ENCODE measurements at places on chromosomes 13 and 19. TPM values are rescaled to one million over a fixed set of nuclear protein-coding genes. Genes with fewer than 3 reads are reported as not detected.

The RFPL4AL1 gene
- total RNA-seq, result not detected

The PPP5C gene
- 30.7 TPM for total RNA-seq

The EBI3 gene
- 0.32 TPM for total RNA-seq

The SYDE1 gene
- total RNA-seq, result 12.8 TPM

The ZNF418 gene
- 18.7 TPM for total RNA-seq

The SLC25A41 gene
- not detected for total RNA-seq

The FGF21 gene
- total RNA-seq, result not detected

The ARRDC5 gene
- 0.26 TPM for total RNA-seq

The SLC1A6 gene
- total RNA-seq, result not detected

The ZNF439 gene
- 26.2 TPM for total RNA-seq

The WASF3 gene
- 9.0 TPM for total RNA-seq

The NTF4 gene
- 2.5 TPM for total RNA-seq

The PPP1R13L gene
- total RNA-seq, result 7.7 TPM

The C1QTNF9 gene
- 1.3 TPM for total RNA-seq

The EHD2 gene
- total RNA-seq, result 53.1 TPM

The KLK6 gene
- total RNA-seq, result not detected

The TNNT1 gene
- total RNA-seq, result 47.2 TPM

The UNC13A gene
- 0.48 TPM for total RNA-seq

DNA sequence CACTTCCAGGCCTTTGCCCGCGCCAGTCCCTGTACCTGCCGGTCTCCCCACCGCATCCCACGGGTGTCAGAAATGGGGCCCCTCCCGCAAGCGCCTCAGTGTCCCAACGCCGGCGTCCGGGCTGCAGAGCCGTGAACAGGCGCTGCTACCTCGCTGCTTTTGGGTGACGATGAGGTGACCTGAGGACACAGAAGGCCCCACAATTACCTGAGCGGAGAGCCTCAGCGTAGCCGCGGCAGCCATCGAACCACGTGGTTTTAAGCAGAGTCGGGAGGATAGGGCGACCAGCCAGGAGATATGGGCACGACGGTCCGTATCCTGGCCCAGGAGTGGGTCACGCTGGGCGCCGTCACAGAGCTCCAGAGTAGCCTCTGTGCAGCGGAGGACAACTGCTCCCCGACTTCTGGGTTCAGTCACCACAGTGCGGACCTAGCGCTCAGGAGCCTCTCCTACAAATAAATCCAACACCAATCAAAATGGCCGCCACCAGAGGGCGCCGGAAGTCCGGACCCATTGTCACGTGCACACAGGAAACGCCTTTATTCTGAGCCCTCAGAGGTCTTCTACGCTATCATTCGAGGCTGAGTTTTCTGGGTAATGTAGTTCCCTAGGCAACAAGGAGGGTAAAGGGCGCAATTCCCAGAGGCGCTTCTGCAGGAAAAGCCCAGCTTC is at the start of gene ZNF814:
TSS of gene ZNF814 (minus strand) at position 478 of the 672 bp plus-strand sequence. CDS start at position 243, 235 bp downstream.
- DNase-seq, result peak; percentile 84

- no peak for DNase-seq
These were observed at the start of gene TMC4 for GRCh38 chr19:54172471-54173358. Gene TMC4, minus strand, starts transcription at chr19:54173160. Its CDS starts 43 bp downstream, at chr19:54173117.

- DNase-seq, result no peak
These were observed 134.3 kb upstream of the MYO16 start for GRCh38 chr13:108494991-108495645.

DNA sequence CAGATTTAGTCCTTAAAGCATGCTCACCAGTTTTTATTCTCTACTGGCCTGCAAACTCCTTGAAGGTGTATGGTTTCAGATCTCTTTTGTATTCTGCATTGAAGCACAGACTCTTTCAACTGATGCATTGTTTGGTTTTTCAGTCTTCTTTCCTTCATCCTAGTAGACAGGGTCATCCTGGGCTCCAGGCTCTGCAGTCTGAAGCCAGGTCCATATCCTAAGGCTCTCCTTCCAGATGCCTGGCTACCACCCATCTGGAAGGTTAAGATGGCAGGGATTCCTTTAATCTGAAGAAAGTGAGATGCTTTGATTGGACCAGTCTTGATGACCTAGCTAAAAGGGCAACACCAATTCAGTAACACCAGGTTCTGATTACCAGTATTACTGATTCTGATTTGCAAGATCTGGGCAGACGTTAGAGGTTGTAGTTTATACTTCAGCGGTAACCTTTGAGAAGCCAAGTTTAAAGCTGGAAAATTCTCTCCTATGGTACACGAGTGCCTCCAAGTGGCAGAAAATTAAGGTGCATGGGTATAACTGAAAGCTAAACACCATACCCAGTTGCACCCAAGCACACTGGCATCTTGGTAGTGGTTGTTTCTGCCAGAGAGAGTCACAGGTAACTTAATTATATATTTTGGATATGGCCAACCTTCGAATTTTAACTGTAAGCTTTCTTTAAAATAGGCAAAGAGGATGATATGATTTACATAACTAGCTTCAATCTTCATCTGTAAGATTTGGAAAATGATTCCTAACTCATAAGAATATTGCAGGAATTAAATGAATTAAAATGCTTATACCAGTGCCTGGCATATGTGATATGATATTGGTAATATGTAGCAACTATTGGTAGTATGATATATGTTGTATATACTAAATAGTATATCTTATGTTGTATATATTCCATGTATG is 1651.9 kb upstream of the MIR17HG start:
- no peak for DNase-seq

DNA sequence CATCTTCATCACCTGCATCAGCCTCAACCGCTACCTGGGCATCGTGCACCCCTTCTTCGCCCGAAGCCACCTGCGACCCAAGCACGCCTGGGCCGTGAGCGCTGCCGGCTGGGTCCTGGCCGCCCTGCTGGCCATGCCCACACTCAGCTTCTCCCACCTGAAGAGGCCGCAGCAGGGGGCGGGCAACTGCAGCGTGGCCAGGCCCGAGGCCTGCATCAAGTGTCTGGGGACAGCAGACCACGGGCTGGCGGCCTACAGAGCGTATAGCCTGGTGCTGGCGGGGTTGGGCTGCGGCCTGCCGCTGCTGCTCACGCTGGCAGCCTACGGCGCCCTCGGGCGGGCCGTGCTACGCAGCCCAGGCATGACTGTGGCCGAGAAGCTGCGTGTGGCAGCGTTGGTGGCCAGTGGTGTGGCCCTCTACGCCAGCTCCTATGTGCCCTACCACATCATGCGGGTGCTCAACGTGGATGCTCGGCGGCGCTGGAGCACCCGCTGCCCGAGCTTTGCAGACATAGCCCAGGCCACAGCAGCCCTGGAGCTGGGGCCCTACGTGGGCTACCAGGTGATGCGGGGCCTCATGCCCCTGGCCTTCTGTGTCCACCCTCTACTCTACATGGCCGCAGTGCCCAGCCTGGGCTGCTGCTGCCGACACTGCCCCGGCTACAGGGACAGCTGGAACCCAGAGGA is 2.6 kb downstream of the P2RY11 start:
- DNase-seq, result no peak

DNA sequence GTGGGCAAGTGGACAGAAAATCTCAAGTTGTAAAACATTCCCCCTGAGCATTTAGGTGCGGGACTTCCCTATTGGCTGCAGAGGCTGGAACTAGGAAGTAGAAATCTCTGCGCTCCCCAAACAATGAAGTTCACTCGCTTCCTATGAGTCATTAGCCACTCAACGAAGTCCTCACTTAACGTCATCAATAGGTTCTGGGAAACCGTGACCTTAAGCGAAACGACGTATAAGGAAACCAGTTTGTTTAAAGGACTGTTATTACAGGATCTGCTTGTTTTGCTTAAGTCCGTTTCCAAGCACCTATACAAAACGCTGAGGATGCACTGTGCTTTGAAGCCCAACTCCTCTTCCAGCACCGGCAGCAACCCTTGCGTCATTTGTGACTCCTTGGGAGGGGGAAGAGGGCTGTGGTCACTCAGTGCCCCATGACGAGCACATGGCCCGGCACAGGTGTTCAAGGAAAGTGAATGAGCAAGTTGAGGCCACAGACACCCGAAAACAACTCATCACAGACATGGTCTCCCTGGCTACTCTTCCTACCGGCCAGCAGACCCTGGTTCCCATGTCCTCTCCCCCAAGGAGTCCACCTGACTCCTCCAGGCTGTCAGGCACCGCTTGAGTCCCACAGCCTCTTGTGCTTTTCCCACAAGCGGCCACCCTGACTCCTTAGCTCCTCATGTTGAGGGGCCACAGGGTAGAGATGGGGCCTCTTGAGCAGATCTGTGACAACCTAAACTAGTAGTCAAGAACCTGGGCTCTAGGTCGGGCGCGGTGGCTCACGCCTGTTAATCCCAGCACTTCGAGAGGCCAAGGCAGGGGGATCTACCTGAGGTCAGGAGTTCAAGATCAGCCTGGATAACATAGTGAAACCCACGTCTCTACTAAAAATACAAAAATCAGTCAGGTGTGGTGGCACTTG is 4.8 kb downstream of the RPS16 start:
- no peak for DNase-seq

DNA sequence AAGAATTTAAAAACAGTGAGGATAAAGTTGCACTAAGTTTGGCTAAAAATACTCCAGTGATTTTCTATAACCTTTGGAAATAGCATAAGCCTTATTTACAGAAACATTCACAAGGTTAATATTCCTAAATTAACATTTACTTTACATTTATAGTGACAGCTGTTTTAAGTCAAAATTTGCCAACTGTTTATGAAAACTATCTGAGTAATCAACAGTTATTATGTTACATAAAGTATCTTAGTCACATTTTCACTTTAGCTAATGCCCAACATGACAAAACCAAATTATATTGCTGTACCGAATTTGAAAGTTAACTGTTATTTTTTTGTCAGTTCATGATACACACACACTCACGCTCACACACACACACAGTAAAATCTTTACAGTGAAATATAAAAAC is 1.2 kb downstream of the TNFRSF19 start:
- no peak for DNase-seq

DNA sequence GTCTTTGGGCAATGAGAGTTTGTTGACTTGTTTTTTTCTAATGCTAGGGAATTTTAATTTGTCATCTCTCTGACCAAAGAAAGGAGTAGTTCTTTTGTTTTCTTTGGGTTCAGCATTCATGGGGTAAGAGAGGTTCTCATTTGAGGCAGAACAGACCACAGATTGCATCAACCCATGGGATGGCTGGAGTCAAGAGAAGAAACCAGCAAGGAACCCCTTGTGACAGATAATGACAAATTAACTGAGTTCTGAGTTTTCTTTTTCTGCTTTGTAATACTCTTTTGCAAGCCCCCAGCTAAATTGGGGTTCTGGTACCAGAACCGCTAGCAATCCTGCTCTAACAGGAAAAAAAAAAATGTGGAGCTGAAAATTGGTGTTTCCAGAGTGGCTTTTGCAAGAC is 864.1 kb downstream of the DIAPH3 start:
- DNase-seq, result no peak

- no peak for DNase-seq
These were observed 62.3 kb downstream of the EFNB2 start for GRCh38 chr13:106473154-106473553.

GRCh38 chr13:74557870-74558269 is 423.7 kb upstream of the KLF12 start:
- no peak for DNase-seq

DNA sequence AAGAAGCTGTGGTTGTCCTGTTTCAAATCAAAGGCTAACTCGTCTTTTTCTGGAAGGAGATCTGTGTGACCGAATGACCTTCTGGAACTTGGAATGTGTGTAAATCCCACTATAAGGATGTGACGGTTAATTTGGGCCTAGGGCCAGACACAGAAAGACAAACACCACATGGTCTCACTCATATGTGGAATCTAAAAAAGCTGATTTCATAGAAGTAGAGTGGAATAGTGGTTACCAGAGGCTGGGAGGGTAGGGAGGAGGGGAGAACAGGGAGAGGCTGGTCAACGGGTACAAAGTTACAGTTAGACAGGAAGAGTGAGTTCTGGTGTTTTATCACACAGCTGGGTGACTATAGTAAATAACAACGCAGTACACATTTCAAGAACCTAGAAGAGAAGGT is 39.3 kb upstream of the RGCC start:
- no peak for DNase-seq

DNA sequence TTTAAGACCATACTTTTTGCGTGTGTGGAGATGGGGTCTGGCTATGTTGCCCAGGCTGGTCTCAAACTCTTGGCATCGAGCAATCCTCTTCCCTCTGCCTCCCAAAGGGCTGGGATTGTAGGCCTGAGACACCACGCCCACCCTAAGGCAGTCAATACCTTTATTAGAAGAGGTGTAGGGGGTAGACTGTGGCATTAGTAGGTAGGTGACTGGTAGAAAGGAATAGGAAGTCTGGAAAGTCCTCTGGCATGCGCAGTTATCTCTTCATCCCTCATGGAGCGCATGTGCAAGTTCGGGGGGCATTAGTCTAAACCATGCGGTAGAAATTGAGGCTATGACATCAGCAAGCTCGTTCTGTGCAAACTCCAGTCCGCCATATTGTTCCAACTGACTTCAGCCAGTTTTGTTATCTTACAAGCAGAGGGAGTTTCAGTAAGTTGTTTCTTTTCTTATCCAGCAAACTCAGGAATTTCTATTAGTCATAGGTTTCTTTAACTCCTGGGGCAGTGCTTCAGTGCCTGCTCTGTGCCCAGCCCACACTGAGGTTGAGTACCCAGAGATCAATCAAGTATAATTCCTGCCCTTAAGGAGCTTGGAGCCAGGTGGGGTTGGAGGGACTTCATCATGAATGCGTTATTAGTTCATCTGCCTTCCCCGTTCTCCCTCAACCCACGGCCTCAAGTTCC is 7.3 kb upstream of the RANBP3 start:
- DNase-seq, result no peak

DNA sequence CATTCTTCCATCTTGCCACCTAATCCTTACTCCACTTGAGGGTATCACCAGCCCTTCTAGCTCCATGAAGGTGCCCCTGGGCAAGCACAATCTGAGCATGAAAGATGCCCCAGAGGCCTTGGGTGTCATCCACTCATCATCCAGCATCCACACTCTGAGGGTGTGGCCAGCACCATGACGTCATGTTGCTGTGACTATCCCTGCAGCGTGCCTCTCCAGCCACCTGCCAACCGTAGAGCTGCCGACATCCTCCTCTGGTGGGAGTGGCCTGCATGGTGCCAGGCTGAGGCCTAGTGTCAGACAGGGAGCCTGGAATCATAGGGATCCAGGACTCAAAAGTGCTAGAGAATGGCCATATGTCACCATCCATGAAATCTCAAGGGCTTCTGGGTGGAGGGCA is 3.1 kb upstream of the KLK3 start:
- no peak for DNase-seq

- DNase-seq, result no peak
These were observed 32.4 kb downstream of the ZNF787 start for GRCh38 chr19:56088497-56089215.

GRCh38 chr19:48484247-48484893 is 15.2 kb downstream of the CYTH2 start:
- DNase-seq, result no peak

DNA sequence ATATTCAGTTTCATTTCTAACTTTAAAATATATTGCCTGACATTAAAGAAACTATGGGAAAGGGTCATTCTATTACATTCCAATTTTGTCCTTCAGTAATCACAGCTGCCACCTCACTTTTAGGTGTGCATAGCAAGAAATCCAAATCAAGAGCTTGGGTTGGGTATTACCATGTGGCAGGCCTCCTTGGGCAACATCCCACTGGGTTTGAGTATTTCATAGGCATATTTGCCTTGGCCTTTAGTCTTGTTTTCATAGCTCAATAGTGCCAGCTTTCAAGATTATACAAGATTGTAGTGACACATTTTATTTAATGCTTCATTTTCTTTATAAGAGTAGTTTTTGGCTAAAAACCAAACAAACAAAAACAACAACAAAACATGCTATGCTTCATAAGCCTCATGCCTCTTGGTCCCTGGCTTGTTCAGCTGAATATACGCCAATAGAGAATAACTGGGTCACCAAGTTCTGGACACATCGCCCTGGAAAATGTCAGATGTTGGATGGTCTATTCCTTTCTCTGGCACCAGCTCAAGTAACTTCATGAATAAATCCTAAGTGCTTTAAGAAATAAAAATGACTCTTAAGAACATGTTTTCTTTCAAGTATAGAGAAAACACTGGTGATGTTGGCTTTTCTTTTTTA is 167.4 kb upstream of the STARD13 start:
- DNase-seq, result no peak
